Psoas muscle (tissue), 8 donors: ENCODE measurements at places on chromosomes 7 and 10.

DNA sequence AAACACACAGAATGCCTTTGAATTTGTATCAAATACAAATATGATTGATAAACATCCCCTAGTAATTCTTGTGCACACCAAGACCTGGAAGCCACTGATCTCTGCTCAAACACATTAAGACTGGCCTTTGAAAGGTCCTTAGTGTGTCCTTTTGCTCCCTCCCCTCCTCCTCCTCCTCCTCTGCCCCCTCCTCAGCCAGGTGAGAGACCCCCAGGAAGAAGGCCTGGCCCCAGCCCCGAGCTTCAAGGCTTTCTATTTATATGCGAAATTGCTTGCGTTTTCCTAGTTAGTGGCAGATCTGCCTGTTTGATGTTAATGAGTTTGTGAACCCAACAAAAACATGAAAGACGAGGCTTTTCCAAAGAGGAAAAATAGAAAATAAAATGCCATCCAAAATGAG is 63.6 kb upstream of the TCF7L2 start:
- no peaks in the 10 kb centered on the region for H3K36me3 ChIP-seq
- no peak overlapping the region for H3K27ac ChIP-seq
- no peaks in the 10 kb centered on the region for H3K27me3 ChIP-seq
- no peak overlapping the region for H3K4me3 ChIP-seq
- no peak for DNase-seq

DNA sequence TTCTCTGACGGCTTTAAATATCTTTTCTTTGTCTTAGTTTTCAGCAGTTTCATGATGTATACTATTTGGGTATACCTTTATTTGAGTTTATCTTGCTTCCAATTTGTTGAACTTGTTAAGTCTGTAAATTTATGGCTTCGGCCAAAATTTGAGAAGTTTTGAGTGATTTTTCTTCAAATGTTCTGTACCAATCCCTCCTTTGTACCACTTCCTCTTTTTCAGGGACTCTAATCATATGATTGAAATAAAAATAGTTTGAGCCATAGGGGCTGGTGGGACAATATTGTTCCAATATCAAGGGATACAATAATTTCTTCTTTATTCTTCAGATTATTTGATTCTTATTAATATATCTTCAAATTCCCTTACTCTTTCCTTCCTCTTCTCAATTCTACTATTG is 43.1 kb upstream of the CTTNBP2 start:
- no peak for DNase-seq
- H3K4me3 ChIP-seq, result no peak overlapping the region
- H3K36me3 ChIP-seq, result no peaks in the 10 kb centered on the region
- no peak overlapping the region for H3K27ac ChIP-seq
- H3K4me1 ChIP-seq, result no peaks in the 10 kb centered on the region

GRCh38 chr10:44925224-44925623 is 14.1 kb downstream of the TMEM72 start:
- no peaks in the 10 kb centered on the region for H3K4me1 ChIP-seq
- no peak overlapping the region for H3K4me3 ChIP-seq
- no peak for DNase-seq
- no peak overlapping the region for H3K27ac ChIP-seq

DNA sequence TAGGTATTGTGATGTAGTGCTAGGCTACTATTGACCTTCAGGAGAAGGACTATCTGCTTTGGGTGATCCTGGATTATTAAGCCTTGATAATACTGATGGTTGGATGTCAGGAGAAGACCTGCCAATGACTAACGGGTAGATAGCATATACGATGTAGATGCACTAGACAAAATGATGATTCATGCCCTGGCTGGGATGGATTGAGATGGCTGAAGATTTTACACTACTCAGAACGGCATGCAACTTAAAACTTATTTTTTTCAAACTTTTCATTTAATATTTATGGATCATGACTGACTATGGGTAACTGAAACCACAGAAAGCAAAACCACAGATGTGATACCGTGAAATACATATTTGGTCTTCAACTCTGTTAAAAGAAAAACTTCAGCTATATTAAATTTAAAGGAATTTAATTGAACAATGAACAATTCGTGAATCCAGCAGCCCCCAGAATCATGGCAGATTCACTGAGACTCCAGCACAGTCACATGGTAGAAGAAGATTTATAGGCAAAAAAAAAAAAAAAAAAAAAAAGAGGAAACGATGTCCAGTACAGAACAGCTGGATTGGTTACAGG is 124.6 kb upstream of the CDK13 start:
- no peak for DNase-seq
- no peaks in the 10 kb centered on the region for H3K27me3 ChIP-seq
- H3K27ac ChIP-seq, result no peak overlapping the region
- no peak overlapping the region for H3K4me3 ChIP-seq
- no peaks in the 10 kb centered on the region for H3K4me1 ChIP-seq
- no peaks in the 10 kb centered on the region for H3K36me3 ChIP-seq

DNA sequence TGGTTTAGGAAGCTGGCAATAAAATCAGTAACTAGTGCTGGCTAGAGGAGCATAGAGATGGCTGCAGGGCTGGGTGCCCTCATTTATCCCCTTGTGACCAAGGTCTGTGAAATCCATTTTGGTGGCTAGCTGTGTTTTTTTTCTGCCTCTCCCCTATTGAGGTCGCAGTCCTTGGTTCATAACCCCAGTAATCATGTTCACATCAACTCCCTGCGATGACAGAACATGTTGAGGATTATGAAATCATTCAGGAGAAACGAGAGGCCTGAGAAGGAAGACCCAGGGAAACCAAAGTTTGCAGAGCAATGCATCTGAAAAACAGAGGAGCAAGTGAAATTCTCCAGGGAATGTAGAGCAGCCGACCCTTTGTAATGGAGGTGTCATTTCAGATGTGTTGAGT is 126.9 kb downstream of the TACC2 start:
- H3K4me1 ChIP-seq, result peaks cover 72% of the 10 kb centered on the region
- H3K27ac ChIP-seq, result peak overlapping the region; percentile 97
- no peaks in the 10 kb centered on the region for H3K36me3 ChIP-seq
- no peaks in the 10 kb centered on the region for H3K27me3 ChIP-seq
- no peak overlapping the region for H3K4me3 ChIP-seq
- DNase-seq, result no peak

- no peak for DNase-seq
- peak overlapping the region; percentile 79 for H3K4me3 ChIP-seq
- peaks cover 22% of the 10 kb centered on the region for H3K4me1 ChIP-seq
- H3K27ac ChIP-seq, result peak overlapping the region; percentile 92
- no peaks in the 10 kb centered on the region for H3K27me3 ChIP-seq
Measured at GRCh38 chr7:27162561-27163287, 2.6 kb downstream of the HOXA9 start.

DNA sequence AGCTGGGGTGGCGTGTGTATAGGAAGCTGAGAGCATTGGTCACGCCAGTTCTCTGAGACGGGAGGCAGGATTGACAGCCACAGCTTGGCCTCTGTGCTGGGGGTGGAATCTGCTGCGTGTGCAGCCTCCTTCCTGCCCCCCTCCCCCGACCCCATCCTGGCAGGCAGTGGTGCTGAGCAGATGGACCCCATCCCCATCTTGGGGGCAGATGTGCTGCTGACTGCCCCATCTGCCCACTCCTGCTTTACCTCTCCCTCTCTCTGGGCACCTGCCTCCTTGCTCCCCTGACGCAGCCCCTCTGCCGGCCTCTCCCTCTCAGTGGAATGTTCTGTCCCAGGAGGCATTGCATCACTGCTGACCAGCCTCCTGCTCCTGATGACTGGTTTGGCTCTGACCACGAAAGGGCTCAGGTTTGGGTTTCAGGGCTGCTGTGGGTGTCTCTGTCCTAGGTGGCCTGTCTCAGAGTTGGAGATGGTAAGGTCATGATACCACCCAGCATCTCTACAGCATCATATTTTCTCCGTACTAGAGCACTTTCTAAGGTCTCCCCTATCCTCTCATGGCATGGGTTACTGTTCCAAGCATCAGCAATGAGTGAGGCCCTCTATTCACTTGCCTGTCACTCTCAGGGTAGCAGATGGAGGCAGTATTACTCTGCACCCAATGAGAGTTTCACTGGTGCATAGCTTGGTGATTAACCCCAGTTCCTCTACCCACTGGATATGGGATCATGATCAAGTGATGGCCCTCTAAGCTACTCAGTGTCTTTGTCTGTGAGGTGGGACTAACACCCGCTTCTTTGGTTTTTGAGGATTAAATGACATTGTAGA is 81.9 kb downstream of the RBM20 start:
- H3K4me3 ChIP-seq, result peak overlapping the region; percentile 54
- H3K27ac ChIP-seq, result peak overlapping the region; percentile 94
- peak; percentile 92 for DNase-seq
- H3K27me3 ChIP-seq, result no peaks in the 10 kb centered on the region
- H3K36me3 ChIP-seq, result no peaks in the 10 kb centered on the region
- peaks cover 76% of the 10 kb centered on the region for H3K4me1 ChIP-seq

- H3K4me1 ChIP-seq, result no peaks in the 10 kb centered on the region
- no peaks in the 10 kb centered on the region for H3K36me3 ChIP-seq
- H3K27ac ChIP-seq, result no peak overlapping the region
- H3K27me3 ChIP-seq, result no peaks in the 10 kb centered on the region
- no peak overlapping the region for H3K4me3 ChIP-seq
Measured at GRCh38 chr10:71339796-71340589, 20.9 kb downstream of the SLC29A3 start.

- H3K36me3 ChIP-seq, result no peaks in the 10 kb centered on the region
- H3K4me3 ChIP-seq, result no peak overlapping the region
- no peak overlapping the region for H3K27ac ChIP-seq
- no peaks in the 10 kb centered on the region for H3K4me1 ChIP-seq
- DNase-seq, result no peak
Measured at GRCh38 chr10:61529208-61529607, 76.0 kb upstream of the TMEM26 start.

DNA sequence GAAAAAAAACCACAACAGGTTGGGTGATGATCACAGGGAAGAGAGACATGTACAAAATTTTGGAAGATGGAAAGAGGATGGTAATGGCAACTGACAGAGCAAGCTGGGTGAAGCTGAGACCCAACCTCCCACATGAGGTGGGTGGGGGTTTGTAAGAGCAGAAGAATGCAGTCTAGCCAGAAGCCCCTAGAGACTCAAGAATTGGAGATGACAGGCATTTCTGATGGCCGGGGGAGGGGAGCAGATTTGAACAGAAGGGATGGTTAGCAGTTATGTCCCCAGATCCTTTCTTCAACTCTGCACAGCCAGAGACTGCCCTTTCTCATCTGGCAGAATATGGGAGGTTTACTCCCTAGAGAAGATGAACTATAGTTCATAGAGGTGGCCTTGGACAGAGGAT is 208.0 kb downstream of the GALNT17 start:
- H3K36me3 ChIP-seq, result no peaks in the 10 kb centered on the region
- no peaks in the 10 kb centered on the region for H3K4me1 ChIP-seq
- DNase-seq, result no peak

DNA sequence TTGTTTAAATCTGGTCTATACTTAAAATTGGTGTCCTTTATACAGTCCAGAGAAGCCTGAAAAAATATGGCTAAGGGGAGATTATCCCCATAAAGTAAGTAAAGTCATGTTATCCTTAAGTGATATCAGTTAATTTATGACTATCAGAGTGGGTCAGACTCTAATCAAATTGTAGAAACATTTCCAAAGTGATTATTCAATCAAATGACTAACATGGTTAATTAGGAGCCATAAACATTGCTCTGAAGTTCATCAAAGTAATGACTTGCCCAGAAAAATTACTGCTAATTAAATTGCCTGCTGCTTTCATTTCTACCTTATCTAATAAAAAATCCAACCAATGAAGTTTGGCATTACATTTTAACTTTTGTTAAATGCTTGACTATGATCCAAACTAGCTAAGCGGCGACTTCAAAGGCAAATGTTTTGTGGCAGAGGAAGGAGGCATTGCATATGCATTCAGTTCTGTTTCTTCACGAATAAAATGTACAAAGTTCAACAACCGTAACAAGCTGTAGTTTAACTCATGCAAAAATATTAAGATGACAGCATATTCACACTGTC is 76.7 kb downstream of the ETV1 start:
- no peaks in the 10 kb centered on the region for H3K36me3 ChIP-seq
- H3K4me3 ChIP-seq, result no peak overlapping the region
- no peak for DNase-seq

DNA sequence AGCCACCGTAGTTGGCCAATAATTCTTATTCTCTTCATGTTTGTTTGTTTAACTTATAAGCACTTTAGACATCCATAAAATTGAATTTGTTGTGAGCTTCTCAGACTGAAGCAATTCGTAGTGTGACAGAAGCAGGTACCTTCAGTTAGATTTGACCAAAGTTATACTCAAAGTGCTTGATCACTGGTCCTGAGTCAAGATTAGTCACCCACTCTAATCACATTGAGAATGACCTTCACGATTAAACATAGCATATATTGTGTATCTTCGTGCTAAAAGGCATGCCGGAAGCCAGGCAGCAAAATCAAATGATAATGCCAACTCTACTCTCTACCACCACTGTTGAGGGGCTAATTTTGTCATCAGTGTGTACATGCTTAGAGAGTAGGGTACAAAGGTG is 763.7 kb upstream of the MBL2 start:
- no peak for DNase-seq
- H3K4me1 ChIP-seq, result no peaks in the 10 kb centered on the region
- no peak overlapping the region for H3K27ac ChIP-seq
- no peaks in the 10 kb centered on the region for H3K27me3 ChIP-seq

DNA sequence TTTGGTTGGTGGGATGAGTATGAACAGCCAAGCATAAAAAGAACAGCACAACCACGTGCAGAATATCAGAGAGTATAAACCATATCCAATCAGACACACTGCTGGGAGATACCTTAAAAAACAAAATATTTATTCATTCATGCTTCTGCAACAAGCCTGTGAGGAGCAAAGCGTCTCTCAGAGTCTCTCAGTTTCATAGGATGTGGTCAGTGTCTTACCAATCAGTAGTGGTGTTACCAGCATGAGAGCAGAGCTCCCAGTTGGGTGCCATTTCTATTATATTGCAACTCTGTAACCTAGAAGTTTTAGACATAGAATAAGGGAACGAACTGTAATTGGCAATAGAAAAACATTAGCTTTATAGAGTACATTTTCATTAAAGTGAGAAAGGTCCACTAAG is 445.9 kb upstream of the LRRN3 start:
- H3K4me1 ChIP-seq, result no peaks in the 10 kb centered on the region
- H3K27me3 ChIP-seq, result no peaks in the 10 kb centered on the region
- DNase-seq, result no peak
- no peaks in the 10 kb centered on the region for H3K36me3 ChIP-seq

DNA sequence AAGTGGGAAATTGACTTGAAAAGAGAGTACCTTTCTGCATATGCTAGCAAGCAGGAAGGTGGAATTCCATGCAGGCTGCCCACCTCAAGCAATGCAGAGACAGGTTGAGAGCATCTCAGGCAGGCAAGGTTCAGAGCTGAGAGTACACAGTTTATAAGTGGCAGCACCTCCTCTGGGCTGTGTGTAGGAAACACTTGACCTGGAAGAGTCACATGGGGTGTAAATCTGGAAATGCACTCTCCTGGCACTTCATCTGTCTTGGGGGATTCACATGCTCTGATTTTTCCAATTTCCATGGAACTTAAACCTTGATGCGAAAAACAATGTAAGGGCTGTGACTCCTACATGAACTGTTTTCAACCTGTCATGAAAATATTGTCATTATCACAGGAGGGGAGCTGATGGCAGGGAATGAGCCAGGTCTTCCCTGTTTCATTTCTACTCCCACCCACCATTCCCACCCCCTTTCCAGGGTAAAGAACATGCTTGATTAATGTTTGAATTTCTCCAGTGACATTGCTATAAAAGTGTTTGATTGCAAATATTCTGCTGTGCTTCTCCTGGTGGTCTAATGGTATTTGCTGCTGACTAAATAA is 328.3 kb downstream of the BICC1 start:
- H3K36me3 ChIP-seq, result no peaks in the 10 kb centered on the region
- no peak overlapping the region for H3K4me3 ChIP-seq
- no peaks in the 10 kb centered on the region for H3K4me1 ChIP-seq
- no peak for DNase-seq
- no peak overlapping the region for H3K27ac ChIP-seq
- no peaks in the 10 kb centered on the region for H3K27me3 ChIP-seq
